ENCODE measurements at places on chromosomes 7 and 10.

- DNase-seq, result no peak
Measured at GRCh38 chr10:113232928-113233511, 283.0 kb downstream of the TCF7L2 start.

DNA sequence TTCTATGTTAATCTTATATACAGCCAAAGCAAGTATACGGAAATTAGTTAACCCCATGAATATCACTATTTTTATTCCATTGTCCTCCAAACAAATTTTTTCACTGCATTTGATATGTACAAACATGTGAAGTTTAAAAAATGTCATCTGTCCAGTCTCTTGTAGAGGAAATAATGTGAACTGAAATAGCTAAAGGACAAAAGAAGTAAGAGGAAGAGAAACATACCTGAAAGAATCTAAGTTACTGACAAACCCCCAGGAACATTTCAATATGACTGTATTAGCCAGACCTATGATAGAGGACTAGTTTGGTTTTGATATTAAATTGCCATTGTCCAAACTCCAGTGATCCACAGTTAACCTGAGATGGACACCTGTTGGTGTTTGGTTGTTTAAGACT, 80.6 kb downstream of the NRCAM start:
- DNase-seq, result no peak

GRCh38 chr7:126411821-126412383, 840.8 kb downstream of the GRM8 start:
- no peak for DNase-seq

DNA sequence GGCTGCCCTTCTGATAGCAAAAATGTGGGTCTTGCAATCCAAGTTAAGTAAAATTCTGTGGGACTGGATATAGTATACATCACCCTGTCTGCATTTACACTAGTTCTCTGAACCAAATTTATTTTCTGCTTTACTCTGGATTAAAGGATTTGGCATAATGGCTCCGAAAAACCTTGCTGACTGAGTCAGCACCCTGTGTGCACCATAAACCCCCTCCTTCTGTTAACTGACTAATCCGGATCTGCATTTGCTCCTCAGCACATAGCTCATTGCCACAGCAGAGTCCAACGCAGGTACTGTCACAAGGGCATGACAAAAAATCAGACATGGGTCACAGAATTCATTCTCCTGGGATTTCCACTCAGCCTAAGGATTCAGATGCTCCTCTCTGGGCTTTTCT, 1.3 kb downstream of the OR2A5 start:
- DNase-seq, result no peak

GRCh38 chr7:106563466-106564150, 97.3 kb downstream of the CCDC71L start:
- no peak for DNase-seq

DNA sequence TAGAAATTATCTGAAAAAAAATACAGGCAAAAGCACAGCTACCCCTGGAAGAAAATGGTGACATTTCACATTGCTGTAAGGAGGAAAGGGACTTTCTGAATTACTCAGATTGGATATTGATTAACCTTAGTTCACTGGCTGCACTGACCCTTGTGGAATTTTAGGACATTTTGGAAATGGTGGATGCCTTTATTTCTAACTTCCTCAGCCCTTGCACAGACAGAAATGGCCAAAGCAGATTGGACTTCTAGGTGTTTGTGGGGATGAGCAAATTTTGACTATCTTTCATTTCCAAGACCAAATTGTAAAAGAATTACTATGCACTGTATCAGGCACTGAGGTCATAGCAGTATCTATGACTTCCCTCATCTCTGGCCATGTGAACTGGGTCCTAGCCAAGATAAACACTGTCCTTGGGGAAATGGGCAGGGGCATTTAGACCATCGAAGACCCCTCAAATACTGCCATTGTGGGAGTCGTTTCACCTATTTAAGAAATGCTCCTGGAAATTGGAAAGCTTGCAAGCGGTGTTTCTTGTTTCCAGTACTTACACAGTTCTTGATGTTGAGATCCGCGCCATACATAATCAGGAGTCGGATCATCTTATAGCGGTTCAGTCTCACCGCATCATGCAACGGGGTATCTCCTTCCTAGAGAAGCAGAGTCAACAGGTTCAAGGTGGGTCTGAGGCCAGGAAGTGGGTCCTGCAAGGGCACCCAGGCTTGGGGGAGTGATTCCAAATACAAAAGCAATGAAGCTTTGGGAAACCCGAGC, 5.7 kb downstream of the ANKRD1 start:
- no peak for DNase-seq

DNA sequence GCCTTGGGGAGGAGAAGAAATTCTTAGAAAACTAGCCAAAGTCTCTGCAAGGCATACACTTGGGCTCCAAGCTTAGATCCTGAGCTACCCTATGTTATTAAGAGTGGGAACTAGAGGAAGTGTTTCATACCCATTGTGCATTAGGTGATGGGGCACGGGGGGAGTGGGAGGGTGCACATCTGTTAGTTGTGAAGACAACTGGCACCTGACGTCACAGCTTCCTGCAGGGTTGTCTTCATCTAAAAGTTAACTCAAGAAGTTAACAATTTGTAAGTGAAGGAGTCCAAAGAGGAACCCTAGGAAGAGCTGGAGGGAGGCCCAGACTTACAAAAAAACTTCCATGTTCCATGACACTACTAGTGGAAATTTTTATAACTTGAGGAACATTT, 158.1 kb downstream of the ADRA2A start:
- DNase-seq, result no peak

GRCh38 chr10:126214021-126214420, 174.3 kb downstream of the ADAM12 start:
- DNase-seq, result no peak

DNA sequence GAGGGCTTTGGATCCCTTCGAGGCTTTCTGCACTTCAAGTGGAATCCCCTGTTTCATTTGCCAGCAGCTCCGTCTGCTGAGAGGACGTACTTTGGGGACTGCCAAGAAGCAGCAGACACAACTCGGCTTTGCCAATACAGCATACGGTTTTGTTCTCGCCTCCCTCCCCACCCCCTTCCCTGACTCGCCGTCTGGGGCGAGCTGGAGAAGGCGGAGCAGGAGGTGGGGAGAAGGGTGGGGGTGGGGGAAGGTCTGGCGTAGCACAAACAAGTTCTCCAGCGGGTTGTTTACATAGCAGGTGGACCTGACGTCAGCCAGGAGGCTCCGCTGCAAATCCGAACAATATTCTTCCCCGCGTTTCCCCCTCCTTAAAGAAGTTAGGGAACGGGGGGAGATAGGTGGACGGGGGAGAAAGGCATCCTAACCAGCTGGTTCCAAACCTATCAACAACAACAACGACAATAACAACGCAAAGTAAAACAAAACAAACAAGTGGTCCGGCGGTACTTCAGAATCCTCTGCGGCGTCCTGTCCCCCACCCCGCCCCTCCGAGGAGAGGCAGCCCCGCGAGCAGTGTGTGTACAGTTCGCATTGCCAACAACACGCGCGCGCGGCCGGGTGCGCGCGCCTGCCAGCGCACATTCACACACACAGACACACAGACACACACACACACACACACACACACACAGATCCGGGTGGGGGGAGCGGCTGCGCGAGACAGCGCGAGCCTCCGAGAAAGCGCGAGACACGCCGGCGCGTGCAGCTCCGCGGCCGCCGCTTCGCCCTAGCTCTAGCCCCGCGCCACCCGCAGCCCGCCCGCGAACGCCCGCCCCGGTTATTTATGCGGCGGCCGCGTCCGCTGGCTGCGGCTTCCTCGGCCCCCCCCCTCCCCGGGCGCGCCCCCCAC, 167.0 kb upstream of the PPP1R3A start:
- no peak for DNase-seq

DNA sequence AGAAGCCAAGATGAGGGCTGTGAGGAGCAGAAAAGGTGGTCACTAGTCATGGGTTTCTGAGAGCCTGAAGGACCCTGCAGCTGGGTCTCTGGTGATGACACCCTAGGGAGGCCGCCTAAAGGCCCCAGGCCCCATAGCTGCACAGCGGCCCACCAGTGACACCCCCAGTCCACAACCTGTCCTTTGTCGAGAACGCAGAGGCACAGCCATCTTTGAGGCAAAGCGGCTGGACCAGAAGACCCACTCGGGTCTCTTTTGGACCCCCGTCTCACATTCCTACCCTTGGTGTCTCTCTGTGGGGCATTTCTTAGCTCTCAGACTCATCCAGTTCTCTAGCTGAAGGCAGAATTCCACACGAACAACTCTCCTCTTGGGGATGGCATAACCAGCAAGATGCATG, 18.8 kb downstream of the JCAD start:
- DNase-seq, result no peak

GRCh38 chr7:137084607-137085380, 216.3 kb downstream of the CHRM2 start:
- no peak for DNase-seq

GRCh38 chr10:23291551-23292334, 52.9 kb downstream of the C10orf67 start:
- DNase-seq, result no peak

DNA sequence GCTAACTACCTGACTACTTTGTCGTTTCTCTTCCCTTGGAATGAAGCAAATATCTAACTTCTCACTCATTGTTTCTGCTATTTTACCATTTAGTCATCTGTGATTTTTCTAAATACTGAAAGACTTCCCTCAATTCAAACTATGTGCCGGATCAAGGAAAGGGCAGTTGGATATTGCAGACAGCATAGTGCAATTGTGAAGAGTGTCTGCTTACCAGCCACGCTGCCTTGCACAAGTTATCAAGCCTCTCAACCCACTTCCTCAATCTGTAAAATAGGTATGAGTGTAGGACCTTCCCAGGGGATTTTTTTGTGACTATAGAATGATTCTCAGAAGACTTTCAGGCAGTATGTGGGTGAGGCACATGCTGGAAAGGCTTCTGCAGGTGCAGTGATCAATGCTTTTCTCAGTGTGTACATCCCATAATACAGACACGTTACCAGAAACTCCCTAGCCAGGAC, 54.3 kb downstream of the EGFR start:
- DNase-seq, result no peak

GRCh38 chr10:86306628-86307278, 59.8 kb downstream of the GRID1 start:
- no peak for DNase-seq

GRCh38 chr10:129330211-129330610, 136.8 kb upstream of the MGMT start:
- DNase-seq, result no peak

DNA sequence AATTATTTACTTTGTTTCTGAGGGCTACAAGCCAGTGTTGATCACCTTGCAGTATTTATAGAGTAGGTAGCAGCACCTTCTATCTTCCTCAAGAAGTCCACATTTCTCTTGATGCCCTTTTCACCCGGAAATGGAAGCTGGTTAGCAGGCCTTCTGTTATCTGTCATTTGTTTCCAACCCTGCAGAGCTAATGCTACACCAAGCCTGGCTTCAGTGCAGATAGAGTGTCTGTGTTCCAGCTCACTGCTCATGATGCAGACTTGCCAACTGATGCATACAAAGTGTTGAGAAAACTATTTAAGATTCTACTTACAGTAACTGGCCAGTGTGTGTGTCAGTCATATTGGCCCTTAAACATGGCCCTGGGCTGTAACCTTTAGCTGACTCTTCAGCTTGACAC, 301.0 kb downstream of the LHFPL3 start:
- no peak for DNase-seq

- DNase-seq, result no peak
Measured at GRCh38 chr10:128850647-128851046, 616.4 kb upstream of the MGMT start.

DNA sequence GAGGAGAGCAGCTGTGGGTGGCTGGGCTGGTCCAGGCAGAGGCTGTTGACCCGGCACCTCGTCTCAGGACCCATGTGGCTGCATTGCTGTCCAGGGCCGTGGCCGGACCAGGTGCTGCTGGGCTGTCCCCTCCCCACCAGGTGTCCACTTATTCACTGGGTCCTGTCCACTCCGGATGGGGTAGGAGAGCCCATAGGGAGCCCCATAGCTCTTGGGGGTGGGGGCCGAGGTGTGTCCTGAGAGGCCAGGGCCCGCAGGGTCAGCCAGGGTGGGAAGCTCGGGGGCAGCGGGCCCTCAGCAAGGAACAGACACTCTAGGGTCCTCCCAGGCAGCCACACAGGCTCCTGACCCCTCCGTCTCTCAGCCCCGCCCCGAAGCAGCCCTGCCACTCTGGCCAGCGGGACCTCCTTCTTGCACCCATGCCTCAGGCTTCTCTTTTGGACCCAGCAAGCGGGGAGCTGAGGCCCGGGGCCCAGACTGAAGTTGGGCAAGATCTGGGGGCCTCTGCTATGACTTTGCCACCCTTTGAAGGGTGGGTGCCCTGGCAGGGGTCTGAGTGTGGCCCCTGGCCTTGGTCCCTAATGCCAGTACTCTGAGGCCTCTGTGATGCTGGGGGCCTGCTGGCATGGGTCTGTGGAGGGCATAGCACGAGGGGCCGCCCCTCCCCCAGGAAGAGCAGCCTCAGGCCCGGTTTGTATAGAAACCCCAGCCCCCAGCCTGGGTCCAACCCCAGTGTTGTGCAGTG, 86.4 kb downstream of the NKX6-2 start:
- DNase-seq, result no peak

DNA sequence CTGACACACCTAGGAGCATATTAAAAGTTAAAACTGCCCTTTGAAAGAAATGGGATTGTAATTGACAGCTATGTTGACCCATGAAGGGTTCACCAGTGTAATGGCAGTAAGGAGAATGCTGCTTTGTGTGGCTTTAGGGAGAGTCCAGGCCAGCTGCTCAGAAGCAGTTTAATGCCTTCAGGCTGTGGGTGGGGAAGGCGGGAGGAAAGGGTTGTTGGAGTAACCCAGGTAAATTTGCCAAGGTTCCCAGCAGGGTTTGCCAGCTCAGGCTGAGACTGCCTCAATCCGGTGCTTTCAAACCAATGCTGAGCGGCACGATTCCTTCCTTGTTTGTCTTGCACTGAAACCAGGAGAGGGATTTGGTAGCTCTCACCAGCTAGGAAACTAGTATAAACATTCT, 637.2 kb downstream of the INHBA start:
- no peak for DNase-seq

- DNase-seq, result no peak
Measured at GRCh38 chr10:47169581-47169980, 130.4 kb upstream of the GDF10 start.

DNA sequence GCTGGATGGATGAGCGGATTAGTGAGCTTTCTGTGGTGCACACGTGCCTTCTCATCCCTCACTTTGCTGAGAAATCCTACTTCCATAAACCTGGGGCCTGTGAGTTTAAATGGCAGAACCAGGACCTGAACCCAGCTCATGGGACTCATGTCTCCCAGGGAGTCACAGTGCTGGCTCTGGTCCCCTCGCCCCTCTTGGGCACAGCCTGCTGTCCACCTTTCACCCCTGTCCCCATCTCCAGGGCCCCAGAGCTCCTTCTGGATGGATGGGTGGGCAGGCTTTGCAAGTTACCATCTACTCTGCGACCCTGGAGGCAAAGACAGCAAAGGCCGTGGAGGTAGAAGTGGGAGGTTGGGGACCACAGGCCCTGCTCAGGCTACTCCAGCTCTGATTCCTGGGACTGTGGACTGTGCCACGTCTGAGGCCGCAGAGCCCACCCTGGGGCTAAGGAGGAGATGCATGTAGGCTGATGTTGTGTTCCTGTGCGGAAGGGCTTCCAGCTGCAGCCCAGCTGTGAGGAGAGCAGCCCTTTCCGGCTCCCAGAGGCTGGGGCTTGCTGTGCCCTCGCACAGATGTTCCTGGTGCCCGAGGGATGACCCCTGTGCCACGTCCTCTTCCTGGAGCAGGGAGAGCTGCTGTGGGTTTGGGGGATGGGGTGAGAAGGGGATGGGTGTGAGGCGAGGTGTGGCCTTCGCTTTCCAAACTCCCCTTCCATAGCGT, 40.3 kb downstream of the PRF1 start:
- no peak for DNase-seq

Data from stimulated activated CD8-positive, alpha-beta memory T cell treated with anti-CD3 and anti-CD28 coated beads, Interleukin-4, amount 100 ng/mL, for 1 hour (primary cell).